ENCODE measurements at places on chromosomes 3 and 15. TPM values are rescaled to one million over a fixed set of nuclear protein-coding genes. Genes with fewer than 3 reads are reported as not detected.
A peak's percentile ranks its signal among the peaks of the same experiment; 100 is the strongest.

DNA sequence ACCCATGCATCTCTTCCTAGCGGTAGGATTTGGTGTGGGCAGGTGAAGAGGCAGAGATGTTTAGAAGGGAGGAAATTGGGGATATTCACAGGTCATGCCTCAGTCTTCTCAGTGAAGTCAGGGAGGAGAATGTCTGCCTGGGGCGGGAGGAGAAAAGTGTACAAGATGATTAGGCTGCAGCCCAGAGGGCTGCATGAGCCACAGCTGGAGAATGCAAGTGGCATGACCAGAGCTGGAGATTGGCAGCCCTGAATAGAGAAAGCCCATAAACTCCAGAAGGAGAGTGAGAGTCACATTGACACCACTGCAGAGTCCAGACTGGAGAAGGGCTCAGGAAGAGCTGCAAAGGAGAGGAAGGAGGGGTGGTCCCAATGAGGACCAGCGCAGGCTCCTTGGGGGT is 22.6 kb downstream of the PDHB start:
- no peaks in the 10 kb centered on the region for H3K27me3 ChIP-seq
- H3K27ac ChIP-seq: no peak overlapping the region
- H3K4me3 ChIP-seq: no peak overlapping the region

DNA sequence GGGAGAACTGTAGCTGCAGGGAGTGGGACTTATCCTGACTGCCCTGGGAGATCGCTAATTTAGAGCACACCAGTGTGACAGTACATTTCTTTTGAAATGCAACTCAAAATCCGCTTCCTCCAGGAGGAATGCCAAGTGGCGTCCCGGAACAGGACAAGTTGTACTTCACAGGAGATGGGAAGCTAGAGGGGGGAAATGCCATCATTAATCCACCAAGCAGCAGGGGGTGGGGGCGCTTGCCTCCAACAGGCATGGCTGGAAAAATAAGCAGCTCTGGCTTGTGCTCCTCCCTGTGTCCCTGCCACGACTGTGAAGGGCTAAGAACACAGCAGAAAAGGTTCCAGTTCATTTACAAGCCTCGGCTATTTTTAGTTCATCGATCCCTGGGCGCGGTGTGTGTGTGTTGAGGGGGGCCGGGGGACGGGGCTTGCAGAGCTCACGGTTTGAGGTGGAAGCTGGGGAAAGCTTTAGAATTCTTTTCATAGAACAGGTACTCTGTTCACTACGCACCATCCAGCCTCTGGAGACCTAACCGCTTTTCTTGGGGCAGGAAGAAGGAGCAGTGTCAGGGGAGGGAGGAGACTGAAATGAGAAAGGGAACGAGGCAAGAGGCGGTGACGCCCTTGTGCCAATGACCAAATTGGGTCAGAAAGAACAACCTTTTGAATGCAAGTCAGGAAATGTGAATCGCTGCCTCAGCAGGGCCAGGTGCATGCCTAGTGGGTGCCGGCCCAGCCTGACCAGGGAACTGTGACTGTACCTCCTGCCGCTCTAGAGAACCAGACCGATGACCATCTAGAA is 51.8 kb upstream of the DGKG start:
- no peak overlapping the region for H3K27ac ChIP-seq
- H3K4me3 ChIP-seq: peak overlapping the region; percentile 69
- peaks cover 17% of the 10 kb centered on the region for H3K27me3 ChIP-seq
- no peaks in the 10 kb centered on the region for H3K36me3 ChIP-seq

DNA sequence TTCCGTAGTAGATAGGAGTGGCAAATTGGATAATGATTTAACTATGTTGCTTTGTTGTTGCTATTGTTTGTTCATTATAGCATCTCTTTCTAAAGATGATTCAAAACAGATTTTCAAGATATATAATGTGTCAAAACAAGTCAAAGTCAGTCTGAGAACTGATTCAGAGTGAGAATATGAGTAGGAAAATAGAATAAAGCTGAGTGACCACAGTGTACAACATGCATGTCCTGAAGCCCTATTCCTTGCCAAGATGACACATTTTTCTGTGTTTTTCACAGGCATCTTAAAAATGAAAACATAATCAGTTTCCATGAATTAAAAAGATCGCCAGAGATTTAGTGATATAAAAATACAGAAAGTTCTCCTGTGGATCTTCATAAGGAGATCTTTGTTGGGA is 57.0 kb upstream of the THRB start:
- no peak overlapping the region for H3K27ac ChIP-seq
- no peak overlapping the region for H3K4me3 ChIP-seq
- H3K4me1 ChIP-seq: no peaks in the 10 kb centered on the region
- no peak for DNase-seq
- no peaks in the 10 kb centered on the region for H3K36me3 ChIP-seq

DNA sequence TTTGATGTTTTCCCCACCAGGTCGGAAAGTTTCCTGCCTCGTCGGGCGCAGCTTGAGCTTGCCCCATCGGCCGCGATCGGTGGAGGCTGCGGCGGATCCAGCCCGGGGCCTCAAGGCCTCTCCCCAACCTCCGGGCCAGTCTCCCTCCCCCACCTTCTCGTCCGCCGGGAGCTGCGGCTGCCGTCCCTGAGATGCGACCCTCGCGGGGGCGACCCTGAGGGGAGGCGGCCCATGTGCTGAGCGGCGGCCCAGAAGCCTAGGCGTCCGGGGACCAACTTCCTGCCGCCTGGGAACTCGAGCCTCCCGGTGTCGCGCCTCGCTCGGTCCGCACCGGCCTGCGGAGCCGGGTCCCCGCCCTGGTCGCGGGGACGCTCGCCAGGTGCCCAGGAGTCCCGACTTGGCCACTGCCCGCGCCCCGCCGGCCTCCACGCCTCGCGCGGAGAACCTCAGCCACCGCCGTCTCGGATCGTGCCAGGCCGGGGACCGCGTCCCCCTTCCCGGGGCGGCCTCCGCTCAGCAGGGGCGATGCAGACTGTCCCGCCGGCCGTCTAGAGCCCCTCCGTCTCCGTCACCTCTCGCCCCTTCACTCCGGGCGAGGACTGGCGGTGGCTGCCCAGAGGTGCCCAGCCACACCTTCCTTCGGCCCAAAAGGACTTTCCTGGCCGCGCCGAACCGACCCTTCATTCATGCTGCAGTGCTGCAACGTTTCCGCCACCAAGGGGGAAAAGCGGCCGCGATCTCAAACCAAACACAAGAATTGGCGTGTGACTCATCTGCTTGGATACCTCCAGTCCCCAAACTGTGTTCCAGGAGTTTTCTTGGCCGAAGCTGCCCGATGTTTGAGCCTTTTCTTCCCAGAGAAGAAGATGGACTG is 656 bp downstream of the SLMAP start:
- H3K36me3 ChIP-seq: peaks cover 28% of the 10 kb centered on the region
- H3K27me3 ChIP-seq: no peaks in the 10 kb centered on the region
- H3K4me1 ChIP-seq: no peaks in the 10 kb centered on the region
- H3K27ac ChIP-seq: peak overlapping the region; percentile 71

GRCh38 chr3:67381667-67382272 is 272.6 kb downstream of the SUCLG2 start:
- DNase-seq: no peak
- H3K4me3 ChIP-seq: no peak overlapping the region
- no peaks in the 10 kb centered on the region for H3K27me3 ChIP-seq
- H3K36me3 ChIP-seq: no peaks in the 10 kb centered on the region
- no peak overlapping the region for H3K27ac ChIP-seq

DNA sequence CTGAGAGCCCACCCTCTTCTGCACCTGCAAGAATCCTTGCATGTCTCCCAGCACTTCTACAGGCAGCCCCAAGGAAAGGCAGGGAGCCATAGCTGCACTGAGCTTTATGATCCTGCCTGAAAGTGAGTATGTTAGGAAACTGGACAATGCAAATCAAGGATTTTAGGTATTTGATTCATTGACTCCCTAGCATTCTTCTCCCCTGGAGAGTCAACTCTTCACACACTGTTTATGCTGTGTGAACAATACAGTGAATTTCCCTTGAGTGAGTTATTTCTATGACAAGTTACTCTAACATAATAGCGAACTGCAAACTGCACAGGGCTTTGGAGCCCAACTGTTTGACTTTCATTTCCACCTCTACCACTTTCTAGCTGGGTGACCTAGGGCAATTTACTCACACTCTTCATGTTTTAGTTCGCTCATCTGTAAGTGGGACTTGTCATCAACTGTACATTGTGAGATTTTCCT is 96.0 kb upstream of the PHLDB2 start:
- H3K4me1 ChIP-seq: peaks cover 3% of the 10 kb centered on the region
- H3K36me3 ChIP-seq: no peaks in the 10 kb centered on the region
- H3K27ac ChIP-seq: no peak overlapping the region
- DNase-seq: no peak
- H3K27me3 ChIP-seq: no peaks in the 10 kb centered on the region
- no peak overlapping the region for H3K4me3 ChIP-seq

- no peaks in the 10 kb centered on the region for H3K27me3 ChIP-seq
- H3K36me3 ChIP-seq: peaks cover 63% of the 10 kb centered on the region
- no peak overlapping the region for H3K4me3 ChIP-seq
- H3K4me1 ChIP-seq: peaks cover 4% of the 10 kb centered on the region
Measured at GRCh38 chr3:52213901-52214300, 11.5 kb downstream of the TLR9 start.

GRCh38 chr3:54366839-54367238 is 244.5 kb downstream of the CACNA2D3 start:
- DNase-seq: no peak
- no peaks in the 10 kb centered on the region for H3K4me1 ChIP-seq
- no peak overlapping the region for H3K4me3 ChIP-seq
- no peaks in the 10 kb centered on the region for H3K36me3 ChIP-seq

DNA sequence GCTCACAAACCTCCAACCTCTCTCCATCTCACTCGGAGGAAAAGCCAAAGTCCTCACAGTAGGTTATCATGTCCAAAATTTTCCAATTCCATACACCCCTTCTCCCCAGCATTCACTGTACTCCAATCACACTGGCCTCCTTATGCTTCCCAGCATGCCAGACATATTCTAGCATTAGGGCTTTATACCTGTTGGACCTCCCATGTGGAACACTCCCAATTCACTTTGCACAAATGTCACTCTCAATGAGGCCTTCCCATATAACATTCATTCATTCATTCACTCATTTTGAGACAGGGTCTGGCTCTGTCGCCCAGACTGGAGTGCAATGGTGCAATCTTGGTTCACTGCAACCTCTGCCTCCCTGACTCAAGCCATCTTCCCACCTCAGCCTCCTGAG is 19.9 kb downstream of the SCAPER start:
- no peaks in the 10 kb centered on the region for H3K36me3 ChIP-seq
- DNase-seq: no peak
- no peaks in the 10 kb centered on the region for H3K4me1 ChIP-seq
- H3K4me3 ChIP-seq: no peak overlapping the region
- no peaks in the 10 kb centered on the region for H3K27me3 ChIP-seq

DNA sequence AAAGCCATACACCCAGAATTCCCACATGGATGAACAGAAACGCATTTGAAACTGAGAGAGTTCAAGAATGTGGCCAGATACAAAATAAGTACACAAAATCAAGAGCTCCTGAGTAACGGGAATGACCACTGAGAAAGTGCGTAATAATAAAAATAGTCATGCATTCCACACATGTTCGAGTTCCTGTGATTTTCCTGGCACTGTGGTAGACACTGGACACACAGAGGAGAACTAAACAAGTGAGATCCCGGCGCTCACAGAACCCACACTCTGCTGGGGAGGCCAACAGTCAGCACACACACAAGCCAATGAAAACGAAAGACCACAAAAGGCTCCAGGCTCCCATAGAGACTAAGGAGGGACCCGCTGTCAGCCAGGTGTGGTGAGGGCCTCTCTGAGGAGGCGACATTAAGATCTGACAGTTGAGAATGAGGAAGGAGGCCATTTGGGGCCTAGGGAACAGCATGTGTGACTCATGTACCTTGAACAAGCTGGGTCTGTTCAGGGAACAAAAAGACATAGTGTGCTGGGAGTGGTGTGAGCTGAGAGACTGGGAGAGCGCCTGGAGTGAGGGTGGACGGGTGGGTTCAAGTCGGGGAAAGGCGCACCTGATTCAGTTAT is 5.1 kb downstream of the FAM107A start:
- no peak overlapping the region for H3K27ac ChIP-seq
- H3K27me3 ChIP-seq: peaks cover 3% of the 10 kb centered on the region
- H3K36me3 ChIP-seq: no peaks in the 10 kb centered on the region
- DNase-seq: no peak
- H3K4me3 ChIP-seq: no peak overlapping the region

DNA sequence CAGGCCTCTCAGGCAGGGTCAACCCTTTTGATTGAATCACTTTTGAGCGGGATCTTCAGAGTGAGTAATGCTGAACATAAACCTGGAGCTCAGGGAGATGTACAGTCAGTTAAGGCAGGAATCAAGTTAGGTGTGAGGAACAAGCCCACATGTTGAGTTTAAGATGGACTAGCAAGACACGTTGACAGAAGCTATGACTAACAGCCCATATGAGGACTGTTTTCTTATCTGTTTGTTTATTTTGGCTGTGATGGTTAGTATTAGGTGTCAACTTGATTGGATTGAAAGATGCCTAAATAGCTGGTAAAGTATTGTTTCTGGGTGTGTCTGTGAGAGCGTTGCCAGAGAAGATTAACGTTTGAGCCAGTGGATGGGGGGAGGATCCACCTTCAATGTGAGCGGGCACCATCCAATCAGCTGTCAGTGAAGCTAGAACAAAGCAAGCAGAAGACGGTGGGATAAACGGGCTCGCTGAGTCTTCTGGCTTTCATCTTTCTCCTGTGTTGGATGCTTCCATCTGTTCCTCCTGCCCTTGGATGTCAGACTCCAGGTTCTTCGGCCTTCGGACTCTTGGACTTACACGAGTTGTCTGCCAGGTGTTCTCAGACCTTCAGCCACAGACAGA is 232.3 kb upstream of the STAC start:
- H3K27ac ChIP-seq: no peak overlapping the region
- DNase-seq: no peak
- H3K36me3 ChIP-seq: no peaks in the 10 kb centered on the region
- H3K4me1 ChIP-seq: peaks cover 3% of the 10 kb centered on the region
- H3K27me3 ChIP-seq: no peaks in the 10 kb centered on the region

GRCh38 chr15:75307778-75308390 is 25.2 kb downstream of the GOLGA6D start:
- H3K27ac ChIP-seq: no peak overlapping the region
- DNase-seq: peak; percentile 95
- no peaks in the 10 kb centered on the region for H3K27me3 ChIP-seq
- H3K4me1 ChIP-seq: no peaks in the 10 kb centered on the region
- no peaks in the 10 kb centered on the region for H3K36me3 ChIP-seq
- H3K4me3 ChIP-seq: no peak overlapping the region

SLC2A2 gene
- 0.48 TPM for total RNA-seq

NR1I2 gene
- total RNA-seq: 0.12 TPM

PIERCE2 gene
- 3.2 TPM for total RNA-seq

GPR149 gene
- total RNA-seq: not detected

RBP2 gene
- not detected for total RNA-seq

TRIM71 gene
- 169 TPM for total RNA-seq

WDR76 gene
- 22.6 TPM for total RNA-seq

GASK1A gene
- 4.3 TPM for total RNA-seq

EEF1AKMT4 gene
- total RNA-seq: 5.2 TPM

IGSF10 gene
- 0.19 TPM for total RNA-seq

ARID3B gene
- 99.4 TPM for total RNA-seq
